ENCODE measurements at places on chromosomes 1 and 21.

DNA sequence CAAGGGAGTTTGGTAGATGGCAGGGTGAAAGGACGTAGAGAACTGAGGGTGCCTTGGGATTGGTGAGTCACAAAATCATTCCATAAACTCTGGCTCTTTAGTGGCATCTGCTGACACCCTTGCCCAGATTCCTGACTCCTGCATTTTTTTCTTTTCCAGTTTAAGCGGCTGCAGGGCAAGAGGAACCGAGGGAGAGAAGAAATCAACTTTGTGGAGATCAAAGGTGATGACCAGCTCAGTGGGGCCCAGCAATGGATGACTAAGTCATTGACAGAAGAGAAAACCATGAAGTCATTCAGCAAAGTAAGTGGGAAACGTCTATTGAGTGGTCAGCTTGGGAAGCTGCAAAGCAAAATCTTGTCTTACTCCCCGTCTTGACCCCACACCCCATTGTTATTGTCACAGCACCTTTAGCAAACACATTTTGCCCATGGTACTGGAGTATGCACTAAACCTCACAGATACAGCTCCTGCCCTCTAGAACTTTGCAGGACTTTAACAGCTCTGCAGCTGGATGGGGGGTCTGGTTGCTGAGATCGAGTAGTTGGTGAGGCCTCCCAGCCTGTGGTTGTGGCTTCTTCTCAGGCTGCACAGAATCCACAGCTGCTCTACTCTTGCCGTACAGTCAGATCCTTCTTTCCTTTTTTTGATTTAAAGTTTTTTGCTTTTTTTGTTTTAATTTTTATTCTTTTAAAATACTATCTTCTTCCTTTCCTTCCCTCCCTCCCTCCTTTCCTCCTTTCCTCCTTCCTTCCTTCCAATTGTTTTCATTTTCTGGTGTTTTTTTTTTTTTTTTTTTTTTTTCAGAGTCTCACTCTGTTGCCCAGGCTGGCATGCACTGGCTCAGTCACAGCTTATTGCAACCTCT lies 21.9 kb downstream of the SH2D2A start:
- DNase-seq = no peak

DNA sequence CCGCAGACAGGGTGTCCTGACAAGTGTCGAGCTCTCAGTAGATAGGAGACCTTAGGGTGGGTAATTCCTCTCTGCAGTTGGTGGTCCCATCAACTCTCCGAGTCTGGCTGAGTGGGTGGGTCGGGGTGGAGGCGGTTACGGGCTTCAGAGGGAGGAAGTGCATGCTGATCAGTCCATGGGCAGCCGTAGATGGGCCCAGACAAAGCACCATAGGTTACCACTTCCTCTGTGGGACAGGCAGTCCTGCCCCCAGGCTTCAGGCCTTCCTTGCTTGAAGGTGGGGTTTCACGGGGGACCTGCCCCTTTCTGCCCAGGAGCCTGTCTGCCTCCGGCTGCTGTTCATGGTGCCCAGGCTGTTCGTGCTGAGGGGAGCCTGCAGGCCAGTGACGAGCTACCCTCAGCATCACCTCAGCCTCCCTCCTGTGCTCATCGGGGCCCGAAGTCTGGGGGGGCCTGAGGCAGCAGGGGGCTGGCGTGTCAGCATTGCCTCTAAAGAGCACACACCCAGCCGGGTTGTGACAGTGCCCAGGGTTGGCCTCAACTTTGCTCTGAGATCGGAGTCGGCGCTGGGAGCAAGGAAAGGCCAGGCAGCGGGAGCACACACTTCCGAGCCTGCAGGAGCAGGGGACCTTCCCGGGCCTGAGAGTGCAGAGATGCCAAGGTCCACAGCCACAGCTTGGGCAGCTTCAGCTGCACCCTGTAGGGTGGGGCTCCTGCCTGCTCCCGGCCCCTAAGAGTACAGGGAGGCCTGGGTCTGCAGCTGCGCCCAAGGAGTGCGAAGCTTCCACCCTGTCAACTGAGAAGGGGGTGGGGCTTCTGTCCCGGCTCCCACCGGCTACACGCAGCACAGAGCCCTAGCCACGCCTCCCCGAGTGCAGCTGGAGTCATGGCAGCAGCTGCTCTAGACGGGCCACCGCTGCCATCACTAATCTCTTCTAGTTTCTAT lies 225.4 kb upstream of the NRIP1 start:
- no peak for DNase-seq

- DNase-seq = no peak
These were observed 39.6 kb upstream of the ENAH start for GRCh38 chr1:225692517-225692879.

DNA sequence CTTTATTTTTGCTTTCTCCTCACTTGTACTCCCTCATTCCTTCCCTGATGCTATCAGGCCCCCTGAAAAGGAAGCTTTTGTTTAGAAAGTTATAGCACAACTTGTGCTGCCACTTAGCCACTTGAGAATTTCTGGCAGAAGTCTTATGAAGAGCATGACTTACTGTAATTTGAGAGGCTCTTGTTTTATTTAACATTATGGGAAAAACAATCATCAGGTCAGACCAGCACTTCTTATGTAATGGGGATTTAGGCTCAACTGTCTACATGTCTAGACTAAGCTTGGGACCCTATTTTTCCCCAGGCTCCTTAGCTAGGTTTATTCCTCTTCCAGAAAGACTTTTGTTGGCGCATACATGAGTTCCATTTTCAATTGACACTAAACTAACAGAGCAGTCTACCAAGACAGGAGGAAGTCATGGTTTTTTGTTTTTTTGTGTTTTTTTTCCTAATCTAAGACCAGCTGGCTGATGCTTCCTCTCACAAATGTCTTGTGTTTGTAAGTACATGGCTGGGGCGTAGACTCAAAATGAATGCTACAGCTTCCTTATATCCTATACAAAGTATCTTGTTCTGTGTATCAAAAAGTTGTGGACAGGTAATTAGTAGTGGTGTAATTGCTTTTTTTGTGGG lies 31.5 kb downstream of the TNFSF4 start:
- no peak for DNase-seq

- DNase-seq = no peak
These were observed 39.5 kb downstream of the CTNNBIP1 start for GRCh38 chr1:9870572-9870971.

DNA sequence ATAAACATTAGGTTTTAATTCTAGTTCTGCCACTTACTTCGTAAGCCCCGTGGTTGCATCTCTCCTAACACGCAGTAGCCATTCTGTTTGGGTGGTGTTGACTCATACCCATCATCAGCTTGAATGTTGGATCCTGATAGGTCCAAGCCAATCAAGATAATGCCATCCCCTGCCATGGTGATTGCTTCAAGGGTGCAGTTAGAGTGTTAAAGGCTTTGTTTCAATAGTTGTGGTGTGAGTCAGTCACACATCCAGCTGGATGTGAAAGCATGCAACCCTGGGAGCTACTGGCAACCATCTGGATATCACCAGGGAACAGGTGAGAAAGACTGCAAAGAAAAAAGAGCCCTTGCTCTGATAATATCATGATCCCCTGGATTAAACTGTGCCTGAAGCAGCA lies 69.1 kb downstream of the OMA1 start:
- no peak for DNase-seq

DNA sequence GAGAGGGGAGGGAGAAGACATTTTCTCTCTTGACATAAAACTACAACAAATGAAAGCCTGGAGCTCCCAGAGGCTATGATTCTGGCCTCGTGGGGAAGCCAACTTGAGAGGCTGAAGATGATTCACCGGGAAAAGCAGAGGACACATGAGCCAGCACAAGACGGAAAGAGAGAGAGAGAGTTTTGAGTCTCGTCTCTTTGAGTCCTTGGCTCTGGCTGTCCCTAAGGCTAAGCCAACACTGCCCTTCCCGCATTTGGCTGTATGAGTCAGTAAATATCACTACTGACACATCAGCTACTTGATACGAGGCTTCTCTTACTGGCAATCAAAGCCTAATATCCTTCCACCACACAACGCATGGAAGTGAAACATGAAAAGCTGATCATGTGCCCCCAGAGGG lies 95.5 kb downstream of the GRIK3 start:
- DNase-seq = no peak

DNA sequence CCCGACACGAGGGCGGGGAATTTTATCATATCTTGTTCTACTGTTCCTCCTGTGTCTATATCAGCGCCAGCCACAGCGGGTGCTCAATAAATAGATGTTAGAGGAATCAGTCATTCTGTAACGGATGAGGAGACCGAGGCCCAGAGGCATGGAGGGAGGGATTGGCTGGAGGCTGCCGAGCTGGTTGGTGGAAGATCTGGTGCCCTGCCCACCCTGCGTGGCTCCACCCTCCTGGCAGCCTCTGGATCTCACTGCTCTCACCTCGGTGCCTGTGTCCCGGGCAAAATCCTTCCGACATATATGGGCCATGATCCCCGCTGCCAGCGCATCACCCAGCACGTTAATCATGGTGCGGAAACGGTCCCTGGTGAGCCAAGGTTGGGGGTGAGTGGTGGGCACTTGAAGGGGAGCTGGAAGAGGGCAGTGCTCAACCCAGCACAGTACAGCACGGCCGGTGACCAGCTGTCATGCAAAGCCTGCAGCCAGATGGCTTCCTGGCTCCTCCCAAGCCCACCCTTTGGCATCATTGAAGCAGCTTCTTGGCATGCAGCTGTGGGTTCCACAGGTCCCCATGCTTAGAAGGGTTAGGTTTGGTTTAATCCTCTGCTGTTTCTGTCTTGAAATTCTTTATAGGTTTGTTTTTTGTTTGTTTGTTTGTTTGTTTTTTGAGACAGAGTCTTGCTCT lies 26.7 kb downstream of the PODN start:
- no peak for DNase-seq

- no peak for DNase-seq
These were observed 16.1 kb downstream of the USP1 start for GRCh38 chr1:62452951-62453350.

DNA sequence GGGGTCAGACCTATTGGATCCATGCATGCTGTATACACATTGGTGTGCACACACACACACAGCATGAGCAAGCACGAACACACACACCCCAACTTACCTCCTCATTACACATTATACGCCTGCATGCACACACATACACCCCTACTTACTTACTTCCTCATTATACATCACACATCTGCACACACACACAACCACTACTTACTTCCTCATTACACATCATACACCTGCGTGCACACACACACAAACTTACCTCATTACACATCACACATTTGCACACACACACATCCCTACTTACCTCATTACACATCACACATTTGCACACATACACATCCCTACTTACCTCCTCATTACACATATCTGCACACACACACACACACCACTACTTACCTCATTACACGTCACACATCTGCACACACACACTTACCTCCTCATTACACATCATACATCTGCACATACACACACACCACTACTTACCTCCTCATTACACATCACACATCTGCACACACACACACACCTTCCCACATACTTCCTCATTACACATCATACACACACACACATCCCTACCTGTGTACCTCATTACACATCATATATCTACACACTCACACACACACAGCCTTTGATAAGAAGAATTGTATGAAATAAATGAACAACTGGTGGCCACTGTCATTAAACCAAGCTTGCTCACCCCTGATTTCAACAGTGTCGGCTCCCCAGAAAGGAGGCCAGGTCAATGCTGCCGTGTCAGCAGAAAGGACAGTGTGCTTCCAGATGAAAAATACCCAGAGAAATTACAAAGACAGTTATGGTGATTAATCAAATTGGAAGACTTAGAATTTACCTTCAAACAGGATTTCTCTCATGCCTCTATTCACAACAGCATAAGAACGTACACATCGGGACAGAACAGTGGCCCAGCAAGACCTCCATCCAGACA lies 117.8 kb downstream of the SETD4 start:
- DNase-seq = no peak

- no peak for DNase-seq
These were observed 41.2 kb downstream of the VPS13D start for GRCh38 chr1:12271033-12271432.

- no peak for DNase-seq
These were observed 429.6 kb downstream of the SMYD3 start for GRCh38 chr1:246077476-246077875.

GRCh38 chr1:176177764-176178163 lies 29.3 kb downstream of the COP1 start:
- DNase-seq = no peak

- DNase-seq = peak; percentile 45
These were observed 11.6 kb downstream of the SCNN1D start for GRCh38 chr1:1291548-1292441.

DNA sequence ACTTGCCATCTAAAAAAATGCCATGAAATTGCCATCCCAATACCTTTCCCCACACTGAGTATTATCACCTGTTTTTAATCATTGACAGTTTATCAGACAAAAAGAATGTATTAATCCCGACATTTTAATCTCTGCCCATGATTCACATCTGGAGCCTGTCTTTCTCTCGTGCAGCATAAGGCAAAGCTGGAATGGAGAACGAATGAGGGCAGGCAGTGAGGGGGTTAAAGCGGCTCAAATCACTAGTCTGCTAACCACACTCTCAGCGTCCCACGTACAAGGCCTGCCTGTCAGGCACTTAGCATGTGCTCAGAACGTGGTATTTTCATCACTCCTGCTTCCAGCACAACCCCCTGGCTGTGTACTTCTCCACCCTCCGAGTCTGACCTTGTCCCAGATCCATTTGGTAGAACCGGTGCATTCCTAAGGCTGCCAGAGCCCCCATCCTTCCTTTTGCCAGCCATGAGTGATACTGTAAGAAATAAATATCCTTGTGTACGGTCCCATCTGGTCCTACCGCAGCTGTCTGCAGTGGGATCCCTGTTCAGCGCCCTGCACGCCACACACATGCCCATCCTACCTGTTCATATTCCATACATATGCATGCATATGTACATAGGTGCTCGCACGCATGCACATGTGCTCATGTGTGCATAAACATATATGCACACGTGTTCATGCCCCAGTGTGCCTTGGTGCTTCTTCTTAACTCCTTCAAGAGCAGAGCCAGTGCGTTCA lies 34.6 kb upstream of the FHAD1 start:
- no peak for DNase-seq

- no peak for DNase-seq
These were observed 150.1 kb downstream of the PBX1 start for GRCh38 chr1:164709126-164709525.

DNA sequence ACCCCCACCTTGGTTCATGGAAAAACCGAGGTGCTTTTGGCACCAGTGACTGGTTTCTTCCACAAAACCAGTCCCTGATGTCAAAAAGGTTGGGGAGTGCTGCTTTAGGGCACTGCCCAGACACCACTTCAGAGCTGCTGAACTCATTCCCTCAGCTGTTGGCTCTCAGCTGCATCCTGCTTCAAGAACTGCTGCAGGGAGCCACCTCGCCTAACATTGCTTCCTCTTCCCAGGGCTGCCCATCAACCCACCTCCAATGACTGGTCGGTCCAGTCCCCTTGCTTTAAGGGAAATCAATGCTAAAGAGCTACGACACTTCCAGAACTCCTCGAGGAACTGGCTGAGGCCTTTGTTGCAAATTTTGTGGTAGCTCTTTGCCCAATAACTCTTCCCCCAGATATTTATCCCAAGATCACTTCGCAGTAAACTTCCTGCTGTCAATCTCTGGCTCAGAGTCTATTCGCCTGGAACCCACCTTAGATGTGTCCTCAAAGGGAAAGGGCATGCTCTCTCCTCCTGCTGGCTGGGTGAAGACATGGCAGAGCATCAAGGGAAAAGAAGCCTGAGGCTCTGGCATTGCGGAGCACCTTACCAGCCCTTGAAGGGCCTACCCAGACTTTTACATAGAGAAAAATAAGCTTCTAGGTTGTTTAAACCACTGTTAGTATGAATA lies 29.0 kb downstream of the C1orf52 start:
- DNase-seq = no peak

Measured in stimulated activated CD4-positive, alpha-beta T cell treated with anti-CD3 and anti-CD28 coated beads, TNF-alpha, amount 100 ng/mL, for 4 hours (primary cell).